ENCODE measurements at places on chromosomes 3 and 15.
A peak's percentile ranks its signal among the peaks of the same experiment; 100 is the strongest.

GRCh38 chr3:10310578-10310977 is 10.3 kb downstream of the SEC13 start:
- DNase-seq: no peak

GRCh38 chr3:48662145-48662752 is 437 bp downstream of the CELSR3 start:
- DNase-seq: no peak

GRCh38 chr3:64213962-64214379 is 11.3 kb downstream of the PRICKLE2 start:
- no peak for DNase-seq

GRCh38 chr15:69760890-69761568 is 308.4 kb downstream of the RPLP1 start:
- peak; percentile 71 for DNase-seq

GRCh38 chr15:29822684-29823459 is 604 bp upstream of the TJP1 start:
- no peak for DNase-seq

DNA sequence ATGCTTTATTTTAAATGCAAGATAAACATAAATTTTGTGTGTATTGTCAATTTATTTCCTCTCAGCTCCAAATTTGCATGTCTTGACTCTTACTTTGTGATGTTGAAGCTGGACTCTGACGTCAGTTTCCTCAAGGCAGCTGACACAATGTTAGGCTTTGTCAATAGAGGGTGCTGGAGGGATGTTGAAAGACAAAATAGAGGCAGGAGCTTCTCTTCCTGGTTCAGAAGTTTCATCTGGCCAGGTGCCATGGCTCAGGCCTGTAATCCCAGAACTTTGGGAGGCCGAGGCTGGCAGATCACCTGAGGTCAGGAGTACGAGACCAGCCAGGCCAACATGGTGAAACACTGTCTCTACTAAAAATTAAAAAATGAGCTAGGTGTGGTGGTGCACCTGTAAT is 408.6 kb downstream of the GBE1 start:
- DNase-seq: no peak

GRCh38 chr15:95869920-95870319 is 460.6 kb upstream of the NR2F2 start:
- DNase-seq: no peak

DNA sequence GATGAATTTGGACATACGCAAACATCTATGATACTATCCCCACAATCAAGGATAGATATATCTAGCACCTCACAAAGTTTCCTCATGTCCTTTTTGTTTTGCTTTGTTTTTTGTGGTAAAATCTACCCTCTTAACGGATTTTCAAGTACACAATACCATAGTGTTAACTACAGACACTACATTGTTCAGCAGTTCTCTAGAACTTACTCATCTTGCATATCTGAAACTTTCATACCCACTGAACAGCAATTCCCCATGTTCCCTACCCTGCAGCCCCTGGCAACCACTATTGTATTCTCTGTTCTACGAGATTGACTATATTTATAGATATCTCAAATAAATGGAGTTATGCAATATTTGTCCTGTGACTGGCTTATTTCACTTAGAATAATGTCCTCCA is 58.1 kb upstream of the TJP1 start:
- no peak for DNase-seq

DNA sequence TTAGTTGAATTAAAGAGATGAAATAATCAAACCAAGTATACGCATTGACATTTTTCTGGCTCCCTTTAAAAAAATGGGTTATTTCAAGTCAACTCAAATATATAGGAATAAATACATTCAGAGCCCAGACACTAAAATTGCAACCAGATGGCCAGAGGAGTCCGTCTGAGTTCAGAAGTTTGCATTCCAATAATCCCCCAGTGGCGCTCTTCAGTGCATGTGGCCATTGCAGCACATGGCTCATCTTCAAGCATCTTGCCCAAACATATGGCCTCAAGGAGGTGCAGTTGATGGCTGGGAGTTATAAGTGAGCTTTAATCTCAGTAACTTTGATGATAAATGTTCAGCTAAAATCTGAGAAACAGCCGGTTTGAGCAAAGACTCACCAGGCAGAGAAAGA is 295.8 kb upstream of the LRRN1 start:
- DNase-seq: no peak

DNA sequence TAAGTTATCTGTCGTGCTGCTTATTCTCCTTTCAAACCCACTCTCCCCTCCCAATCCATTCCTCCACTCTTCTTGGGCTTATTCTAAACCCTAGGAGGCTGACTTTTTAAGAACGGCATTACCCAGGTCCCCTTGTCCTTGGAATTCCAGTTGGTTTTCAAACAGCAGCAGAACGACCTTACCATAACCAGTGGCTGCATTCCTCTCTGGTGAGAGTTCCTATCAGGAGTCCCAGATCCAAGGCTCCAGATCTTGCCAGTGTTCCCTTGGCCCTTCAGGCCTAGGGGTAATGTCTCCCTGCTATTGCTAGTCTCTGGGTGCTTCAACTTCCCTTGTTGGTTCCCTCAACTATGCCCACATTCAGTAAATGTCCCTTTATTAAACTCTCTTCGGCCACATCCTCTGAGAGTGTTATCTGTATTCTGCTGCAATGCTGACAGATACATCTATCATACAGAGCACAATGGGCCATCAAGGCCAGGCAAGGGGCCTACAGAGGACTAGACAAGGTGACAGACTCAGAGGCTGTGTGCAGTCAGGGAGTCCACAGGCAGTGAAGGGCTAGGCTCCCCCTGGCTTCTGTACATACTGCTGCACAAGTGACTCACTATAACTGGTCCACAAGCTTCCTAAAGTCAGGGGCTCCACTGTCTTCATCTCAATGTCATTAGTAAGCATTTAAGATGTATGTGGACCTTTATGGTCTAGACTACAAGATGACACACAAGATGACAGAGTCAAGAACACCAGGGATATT is 10.1 kb downstream of the LYSMD2 start:
- DNase-seq: no peak

GRCh38 chr3:12503126-12503957 is 19.1 kb downstream of the TSEN2 start:
- DNase-seq: no peak

GRCh38 chr3:195455789-195456188 is 13.0 kb upstream of the ACAP2 start:
- DNase-seq: no peak

- no peak for DNase-seq
These were observed 337.2 kb upstream of the DNAJC19 start for GRCh38 chr3:181326637-181327223.

GRCh38 chr3:115710799-115711198 is 87.5 kb downstream of the GAP43 start:
- DNase-seq: no peak

- DNase-seq: no peak
These were observed 79.9 kb downstream of the ISG20 start for GRCh38 chr15:88718731-88719130.

DNA sequence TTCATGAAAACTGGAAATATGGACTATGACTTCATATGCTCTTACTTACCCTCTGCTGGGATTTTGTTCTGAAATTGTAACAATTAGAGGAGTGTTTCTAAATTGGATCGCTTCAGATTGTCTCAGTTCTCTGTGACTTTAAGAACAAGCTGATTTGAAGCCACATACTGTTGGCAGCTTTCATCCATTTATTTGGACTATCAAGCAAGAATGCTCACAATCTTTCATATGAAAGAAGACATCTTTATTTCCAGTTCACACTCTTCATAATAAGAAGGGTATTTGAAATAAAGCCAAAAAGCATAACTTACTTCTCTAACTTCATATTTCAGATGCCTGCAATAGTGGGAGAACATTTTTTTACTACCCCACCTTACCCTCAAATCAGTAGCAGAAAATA is 491.6 kb upstream of the TPRG1 start:
- DNase-seq: no peak

GRCh38 chr3:72494130-72494529 is 354.1 kb downstream of the SHQ1 start:
- DNase-seq: no peak

DNA sequence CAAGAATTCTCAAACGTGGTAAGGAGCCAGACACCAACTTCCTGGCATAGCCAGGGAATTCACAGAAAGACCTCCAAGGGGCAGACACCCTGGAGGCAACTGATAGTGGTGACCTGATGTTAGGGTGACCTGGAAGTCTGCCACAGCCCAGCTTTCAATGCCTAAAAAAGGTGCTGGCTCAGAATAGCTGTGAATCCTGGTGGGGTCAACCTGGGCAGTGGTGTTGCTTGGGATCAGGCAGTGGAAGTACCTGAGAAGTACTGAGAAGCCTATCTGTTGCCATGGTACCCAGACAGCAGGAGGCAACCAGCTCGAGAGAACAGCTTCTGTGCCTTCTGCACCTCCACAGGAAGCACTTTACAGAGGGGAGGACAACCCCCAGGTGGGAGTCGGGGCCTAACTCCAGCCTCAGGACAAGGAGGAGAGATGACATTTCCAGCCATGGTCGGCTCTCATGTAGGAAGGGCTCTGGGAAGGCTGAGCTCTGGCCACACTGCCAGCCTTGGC is 55.4 kb upstream of the LARS2 start:
- DNase-seq: no peak

DNA sequence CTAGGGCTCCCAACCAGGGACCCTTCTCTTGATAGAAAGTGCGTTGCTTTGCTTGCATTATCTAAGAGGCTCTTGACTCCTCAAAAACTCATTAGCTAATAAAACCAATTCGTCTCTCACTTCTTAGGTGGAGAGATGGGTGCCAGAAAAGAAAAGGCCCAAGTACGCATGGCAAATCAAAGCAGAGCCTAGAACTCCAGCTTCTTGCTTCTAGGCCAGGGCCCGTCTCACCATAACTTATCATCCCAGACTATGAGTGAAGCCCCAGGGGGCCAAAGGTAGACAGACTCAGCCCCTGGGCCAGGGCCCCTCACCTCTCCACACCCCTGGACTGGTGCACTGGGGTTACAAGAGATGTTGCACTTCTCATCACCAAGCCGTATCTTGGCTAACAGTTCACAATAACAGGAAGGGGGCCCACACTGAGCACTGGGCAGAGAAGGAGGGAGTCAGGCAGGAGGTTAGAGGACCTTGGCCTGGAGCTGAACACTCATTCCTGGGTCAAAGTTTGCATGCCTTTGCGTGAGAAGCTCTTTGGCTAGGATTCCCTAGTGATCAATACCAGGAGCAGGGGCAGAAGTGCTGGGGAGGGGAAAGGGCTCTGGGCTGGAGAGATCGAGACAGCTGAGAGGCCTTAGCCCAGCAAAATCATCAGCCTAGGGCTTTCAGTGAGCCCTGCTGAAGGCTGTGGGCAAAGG is 5.4 kb upstream of the CYP1A1 start:
- no peak for DNase-seq

GRCh38 chr3:15015456-15015855 is 49.7 kb downstream of the MRPS25 start:
- no peak for DNase-seq

GRCh38 chr3:105470851-105471250 is 104.1 kb downstream of the ALCAM start:
- DNase-seq: no peak

All from activated naive CD8-positive, alpha-beta T cell treated with anti-CD3 and anti-CD28 coated beads, Interleukin-2, amount 50 U/mL, for 16 hours (primary cell).